ENCODE measurements at places on chromosomes 6 and 20. TPM values are rescaled to one million over a fixed set of nuclear protein-coding genes. Genes with fewer than 3 reads are reported as not detected.

DNA sequence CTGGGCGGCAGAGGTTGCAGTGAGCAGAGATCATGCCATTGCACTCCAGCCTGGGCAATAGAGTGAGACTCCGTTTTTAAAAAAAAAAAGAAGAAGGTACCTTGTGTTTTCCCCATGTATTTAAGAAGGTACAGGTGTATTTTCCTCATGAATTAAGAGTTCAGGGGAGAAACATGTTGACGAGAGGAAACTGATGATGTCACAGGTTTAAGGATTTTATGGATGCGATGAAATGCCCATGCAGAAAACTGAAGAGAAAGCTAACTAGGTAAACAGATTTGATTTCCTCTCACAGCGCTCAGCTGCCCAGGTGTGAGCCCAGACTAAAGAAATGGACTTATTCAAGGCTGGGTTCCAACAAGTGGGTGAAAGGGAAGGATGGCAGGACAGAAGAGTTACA lies 38.4 kb upstream of the SOX4 start:
- no peak for DNase-seq

DNA sequence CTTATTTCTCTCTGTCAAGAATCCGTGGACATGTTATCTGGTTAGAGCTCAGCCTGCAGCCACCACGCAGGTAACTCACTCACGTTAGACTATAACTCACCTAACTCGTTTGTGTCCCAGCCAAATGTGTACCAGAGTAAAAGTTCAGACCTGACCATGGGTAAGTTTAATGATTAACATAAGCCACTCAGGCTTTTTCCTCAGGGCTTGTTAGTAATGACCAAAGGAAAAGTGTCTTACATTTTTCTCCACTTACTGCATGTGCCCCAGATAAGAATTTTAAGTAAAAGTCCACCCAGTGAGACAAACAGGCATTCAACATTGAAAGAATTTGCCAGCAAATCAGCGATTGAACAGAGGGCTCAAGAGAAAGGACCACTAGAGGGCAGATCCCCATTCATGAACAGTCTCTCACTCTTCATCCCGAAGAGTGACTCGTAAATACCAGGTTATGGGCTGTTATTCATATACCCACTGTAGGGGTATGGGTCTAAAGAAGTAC lies at the start of gene PKHD1:
Gene PKHD1 (minus strand): TSS at position 116 of the 502 bp plus-strand sequence. CDS start 2,680 bp downstream, outside the sequence.
- DNase-seq: no peak

DNA sequence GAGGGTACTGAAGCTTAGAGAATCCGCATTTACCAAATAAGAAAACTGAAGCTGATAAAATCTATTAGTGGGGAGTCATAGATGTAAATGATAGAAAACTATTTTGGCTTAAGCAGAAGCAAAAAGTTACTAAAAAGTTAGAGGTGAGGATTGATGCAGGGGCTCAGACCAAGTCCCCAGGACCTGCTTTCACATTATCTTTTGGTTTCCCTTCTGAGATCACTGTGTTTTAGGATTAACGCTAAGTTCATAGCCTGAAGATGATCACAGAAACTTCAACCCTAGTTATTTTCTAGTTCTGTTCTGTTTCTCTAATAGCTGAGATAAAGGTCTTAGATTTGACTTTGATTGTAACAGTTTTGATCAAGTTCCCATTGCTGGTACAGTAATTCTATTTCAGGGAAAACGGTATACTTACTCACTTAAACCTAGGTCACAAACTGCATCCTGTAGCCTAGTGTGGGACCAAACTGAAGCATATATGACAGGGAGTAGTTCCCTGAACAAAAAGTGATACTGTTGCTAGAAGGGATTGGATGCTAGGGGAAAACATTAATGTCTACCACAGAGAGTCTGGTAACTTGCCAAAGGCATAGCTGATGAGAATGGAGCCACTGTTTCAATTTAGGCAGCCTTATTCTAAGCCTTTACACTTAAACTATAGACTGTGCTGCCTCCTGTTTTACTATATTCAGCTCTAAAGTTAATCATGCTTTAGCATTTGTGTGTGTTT lies 13.1 kb downstream of the CYB5R4 start:
- DNase-seq: no peak

GRCh38 chr6:3746696-3747095 lies 4.8 kb downstream of the PXDC1 start:
- DNase-seq: no peak

DNA sequence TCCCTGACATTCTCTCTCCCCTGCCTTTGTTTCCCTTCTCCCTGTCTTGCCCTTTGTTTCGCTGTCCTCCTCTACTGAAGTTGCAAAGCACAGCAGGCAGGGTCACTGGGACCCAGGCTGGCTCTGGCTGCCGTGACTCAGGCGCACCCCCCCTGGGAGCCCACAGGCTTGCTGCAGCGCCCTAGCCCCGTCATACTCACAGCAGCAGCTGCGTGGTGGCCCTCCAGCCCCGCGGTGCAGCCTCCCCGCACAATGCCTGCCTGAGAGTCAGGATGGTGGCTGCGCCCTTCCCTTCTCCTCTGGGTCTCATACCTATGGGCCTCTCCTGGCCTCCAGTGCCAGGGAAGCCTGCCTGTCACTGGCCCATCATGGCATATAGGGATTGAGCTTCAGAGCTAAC lies 41.7 kb downstream of the TXNDC5 start:
- DNase-seq: no peak

- DNase-seq: no peak
Measured at GRCh38 chr6:126252154-126252553, 87.8 kb upstream of the CENPW start.

DNA sequence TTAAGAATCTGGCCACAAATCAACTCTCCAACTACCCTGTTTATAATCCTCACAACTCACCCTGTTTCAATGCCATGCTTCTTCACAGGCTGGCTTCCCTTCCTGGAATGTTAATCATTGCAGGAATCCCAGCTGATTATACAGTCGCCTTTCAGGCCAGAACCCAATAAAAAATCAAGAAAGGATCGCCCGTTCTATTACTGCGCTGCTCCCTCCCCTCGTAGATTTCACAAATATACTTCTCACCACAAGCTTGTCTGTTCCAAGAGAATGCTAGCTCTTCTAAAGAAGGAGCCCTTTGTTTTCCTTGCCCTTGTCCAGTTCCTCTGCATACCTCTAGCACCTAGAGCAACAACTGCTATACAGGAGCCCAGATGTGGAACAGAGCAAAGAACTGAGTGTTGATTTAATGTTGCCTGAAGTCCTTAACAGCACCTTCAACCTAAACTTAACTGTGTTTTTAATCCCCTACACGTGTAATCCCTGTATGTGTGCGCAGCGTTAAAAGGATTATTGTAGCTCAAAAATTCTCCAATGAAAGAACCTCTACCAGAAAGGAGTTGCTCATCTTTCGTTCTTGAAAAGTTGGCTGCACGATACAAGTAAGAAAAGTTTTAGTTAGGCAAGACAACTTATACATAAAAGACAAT lies 988 bp downstream of the ECHDC1 start:
- no peak for DNase-seq

DNA sequence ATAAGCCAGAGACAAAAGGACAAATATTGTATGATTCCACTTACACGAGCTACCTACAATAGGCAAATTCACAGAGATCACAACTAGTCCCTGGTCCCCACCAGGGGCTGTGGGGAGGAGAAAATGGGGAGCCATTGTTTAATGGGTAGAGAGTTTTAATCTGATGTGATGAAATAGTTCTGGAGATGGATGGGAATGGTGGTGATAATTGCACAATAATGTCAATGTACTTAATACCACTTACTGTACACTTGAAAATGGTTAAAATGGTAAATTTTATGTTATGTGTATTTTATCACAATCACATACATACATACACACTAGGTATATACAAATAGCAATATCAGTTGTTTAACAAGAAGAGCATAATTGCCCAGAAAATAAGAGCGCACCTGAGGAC lies 24.3 kb upstream of the GSTA3 start:
- DNase-seq: no peak

- no peak for DNase-seq
Measured at GRCh38 chr6:142867988-142868812, 76.8 kb downstream of the HIVEP2 start.

DNA sequence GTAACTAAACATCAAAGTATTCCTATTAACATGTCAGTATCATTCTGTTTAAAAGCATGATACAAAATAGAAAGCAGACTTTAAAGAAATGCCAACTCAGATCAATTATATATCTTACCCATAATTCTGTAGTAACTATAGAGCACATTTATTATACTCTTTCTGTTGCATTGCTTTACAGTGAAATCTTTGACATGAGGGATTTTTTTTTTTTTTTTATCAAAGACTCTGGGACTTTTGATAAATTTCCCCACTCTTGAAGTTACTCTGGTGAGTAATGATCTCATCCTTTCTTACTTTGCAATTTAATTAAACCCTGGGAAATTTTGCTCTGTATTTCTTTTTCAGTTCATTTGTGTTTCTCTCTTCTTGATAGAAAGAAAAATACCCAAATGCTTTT lies 17.4 kb downstream of the ADGRF4 start:
- no peak for DNase-seq

GRCh38 chr6:168675375-168675774 lies 234.4 kb downstream of the SMOC2 start:
- no peak for DNase-seq

The PRND gene
- not detected for total RNA-seq

- no peak for DNase-seq
Measured at GRCh38 chr20:38108438-38108985, 56.6 kb downstream of the TGM2 start.

- DNase-seq: no peak
Measured at GRCh38 chr6:31666337-31666965, 571 bp downstream of the CSNK2B start.

The CPNE1 gene
- total RNA-seq: 293 TPM

DNA sequence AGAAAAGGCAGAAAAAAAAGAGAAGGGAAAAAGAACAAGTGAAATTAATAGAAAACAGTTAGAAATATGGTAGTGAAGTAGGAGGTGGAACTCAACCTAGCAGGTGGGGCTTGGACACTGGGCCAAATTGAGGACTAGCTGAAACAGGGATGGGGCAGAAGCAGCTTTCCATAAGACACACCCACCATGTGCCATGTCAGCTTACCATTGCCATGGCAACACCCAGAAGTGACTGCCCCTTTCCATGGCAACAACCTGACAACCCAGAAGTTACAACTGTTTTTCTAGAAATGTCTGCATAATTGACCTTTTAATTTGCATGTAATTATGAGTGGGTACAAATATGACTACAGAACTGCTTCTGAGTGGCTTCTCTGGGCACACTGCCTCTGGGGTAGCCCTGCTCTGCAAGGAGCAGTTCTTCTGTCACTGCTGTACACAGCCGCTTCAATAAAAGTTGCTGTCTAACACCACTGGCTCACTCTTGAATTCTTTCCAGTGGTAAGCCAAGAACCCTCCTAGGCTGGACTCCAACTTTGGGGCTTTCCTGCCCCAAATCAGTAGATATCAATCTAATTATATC lies 35.9 kb upstream of the SLC24A3 start:
- DNase-seq: no peak

The KIAA1755 gene
- 0.29 TPM for total RNA-seq

GRCh38 chr6:25942561-25943147 lies 12.2 kb upstream of the SLC17A2 start:
- DNase-seq: no peak

The TMEM74B gene
- 21.9 TPM for total RNA-seq

GRCh38 chr6:36906539-36907325 lies 21.0 kb downstream of the C6orf89 start:
- DNase-seq: no peak

- no peak for DNase-seq
Measured at GRCh38 chr6:146859206-146859605, 260.4 kb downstream of the ADGB start.

The SHLD1 gene
- total RNA-seq: 8.5 TPM

The KHDC1 gene
- total RNA-seq: 8.0 TPM

GRCh38 chr6:9140951-9141460 lies 705.7 kb upstream of the SLC35B3 start:
- DNase-seq: no peak

GRCh38 chr6:73200735-73201134 lies 24.6 kb downstream of the KHDC1L start:
- DNase-seq: no peak

The C6orf15 gene
- total RNA-seq: not detected

DNA sequence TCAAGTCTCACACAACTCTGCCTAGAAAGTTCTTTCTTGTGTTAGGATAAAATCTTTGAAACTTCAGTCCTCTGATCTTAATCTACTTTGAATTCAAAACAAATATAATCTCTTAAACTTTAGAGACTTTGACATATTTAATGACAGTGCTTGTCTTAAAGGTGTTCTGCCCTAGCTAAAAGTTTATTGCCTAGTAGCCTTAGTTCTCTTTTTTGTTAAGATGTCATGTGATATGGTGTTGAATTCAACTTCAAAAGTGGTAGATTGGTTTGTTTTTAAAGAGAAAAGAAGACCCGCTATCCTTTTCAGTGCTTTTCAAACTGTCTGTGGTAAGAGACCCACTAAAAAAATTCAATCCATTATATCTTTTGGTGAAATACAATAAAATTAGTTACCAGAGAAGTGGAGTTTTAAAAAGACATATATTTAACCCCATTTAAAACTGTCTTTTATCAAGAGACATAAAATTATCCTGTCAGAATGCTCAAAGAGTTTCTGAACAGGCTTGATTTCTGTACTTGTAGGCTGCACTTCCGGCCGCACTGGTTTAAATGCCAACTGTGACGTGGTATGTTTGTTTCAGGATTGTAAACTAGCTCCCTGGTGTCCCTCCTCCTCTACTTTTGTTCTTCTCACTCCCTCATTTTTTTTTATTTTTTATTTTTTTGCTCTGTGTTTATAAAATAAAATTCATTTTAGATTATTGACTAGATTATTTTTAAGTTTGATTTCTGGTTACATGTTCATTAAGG lies 76.5 kb downstream of the QKI start:
- DNase-seq: no peak

The LY6G6C gene
- total RNA-seq: 1.3 TPM

The HSPA12B gene
- not detected for total RNA-seq

DNA sequence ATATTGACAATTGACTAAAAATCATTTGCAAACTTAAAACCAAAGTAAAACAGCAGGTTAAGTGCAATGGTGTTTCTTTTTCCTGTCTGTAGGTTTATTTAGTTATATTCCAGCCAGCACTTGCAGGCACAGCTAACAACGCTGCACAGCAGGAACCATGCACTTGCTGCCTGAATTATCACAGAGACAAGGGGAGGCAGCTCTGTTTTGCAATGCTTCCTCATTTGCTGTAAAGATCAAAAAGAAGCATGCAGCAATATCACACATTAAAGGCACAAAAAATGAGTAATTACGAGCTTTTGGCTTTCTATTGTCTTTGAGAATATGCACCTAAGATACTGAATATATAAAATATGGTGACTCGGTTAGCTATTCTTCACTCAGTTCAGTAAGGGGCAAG lies 241.9 kb downstream of the EPHA7 start:
- no peak for DNase-seq

GRCh38 chr6:41222513-41222912 lies 5.6 kb upstream of the TREML4 start:
- DNase-seq: no peak

The PDE10A gene
- 14.4 TPM for total RNA-seq

GRCh38 chr6:108492131-108492766 lies 68.5 kb upstream of the FOXO3 start:
- no peak for DNase-seq

Data from progenitor cell of endocrine pancreas (in vitro differentiated cells).